ENCODE measurements at places on chromosomes 13 and 19. TPM values are rescaled to one million over a fixed set of nuclear protein-coding genes. Genes with fewer than 3 reads are reported as not detected.

DNA sequence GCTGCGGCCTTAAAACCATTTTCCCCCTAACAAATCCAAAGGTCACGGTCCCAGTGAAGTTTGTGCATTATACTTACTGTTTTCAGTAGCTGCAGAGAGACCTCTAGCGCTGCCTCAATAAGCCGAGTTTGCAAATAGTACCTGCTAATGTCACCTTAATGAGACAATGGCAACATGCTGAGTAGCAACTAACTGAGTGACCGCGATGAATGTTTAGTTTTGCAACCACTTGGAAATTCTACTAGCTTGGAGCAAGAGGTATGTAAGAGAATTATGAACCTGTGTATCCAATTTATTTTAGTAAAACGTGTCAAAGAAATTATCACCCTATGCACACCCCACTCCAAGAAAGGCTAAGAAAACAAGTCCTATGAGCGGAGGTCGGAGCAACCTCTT lies 1.2 kb downstream of the KPNA3 start:
- no peak for DNase-seq

- DNase-seq: no peak
Measured at GRCh38 chr13:35858665-35859064, 272.5 kb downstream of the DCLK1 start.

- no peak for DNase-seq
Measured at GRCh38 chr19:10115392-10116084, 4.0 kb downstream of the P2RY11 start.

GRCh38 chr13:74576420-74576819 lies 442.2 kb upstream of the KLF12 start:
- no peak for DNase-seq

- DNase-seq: no peak
Measured at GRCh38 chr19:5179256-5179655, 161.4 kb downstream of the PTPRS start.

GRCh38 chr19:29881386-29881785 lies 60.7 kb upstream of the URI1 start:
- DNase-seq: no peak

- no peak for DNase-seq
Measured at GRCh38 chr19:35090506-35091214, 25.0 kb upstream of the FXYD3 start.

DNA sequence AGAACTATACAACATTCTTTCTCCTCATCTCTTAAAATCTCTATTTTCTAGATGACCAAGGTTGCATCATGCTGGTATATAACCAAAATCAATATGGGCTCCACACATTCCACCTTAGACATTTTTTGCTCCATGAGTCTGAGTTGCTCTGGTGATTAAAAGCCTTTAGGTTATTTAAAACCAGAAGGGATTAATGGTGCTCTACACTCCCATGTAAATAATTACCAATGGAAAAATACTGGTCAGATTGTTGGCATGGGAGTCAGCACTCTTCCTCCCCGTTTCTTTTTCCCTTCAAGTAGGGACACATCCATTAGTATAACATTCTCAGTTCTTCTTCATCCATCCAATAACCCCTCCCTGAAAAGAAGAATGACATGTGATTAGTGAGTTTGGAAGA lies 747.7 kb downstream of the PCDH17 start:
- DNase-seq: no peak

DNA sequence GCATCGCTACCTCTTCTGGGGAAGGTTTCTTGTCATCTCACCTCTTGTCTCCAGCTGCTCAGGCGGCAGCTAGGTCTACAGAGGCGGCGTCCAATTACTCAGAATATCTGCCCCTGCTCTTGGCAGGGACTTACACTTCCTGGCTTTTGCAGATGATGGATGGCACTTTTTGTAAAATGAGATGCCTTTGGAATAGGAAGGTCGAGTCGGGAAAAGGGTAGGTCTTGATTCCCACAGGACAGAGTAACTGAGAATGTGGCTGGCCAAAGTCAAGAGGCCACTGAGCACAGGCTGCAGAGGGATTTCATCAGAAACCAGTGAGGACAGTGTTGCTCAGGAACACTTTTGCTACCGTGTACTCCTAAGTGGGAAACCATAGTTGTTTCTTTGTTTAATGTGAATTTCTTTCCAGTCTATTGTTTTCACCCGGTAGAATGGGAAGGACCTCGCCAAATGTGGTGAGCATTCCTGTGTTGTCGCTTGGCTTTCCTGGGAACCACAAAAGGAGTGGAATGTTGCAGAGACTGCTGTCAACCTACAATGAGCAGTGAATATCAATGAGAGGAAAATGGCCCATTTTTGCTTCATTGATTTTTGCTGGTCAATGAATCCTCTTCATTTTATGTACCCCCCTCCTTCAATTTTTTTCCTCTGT lies 383.7 kb downstream of the HS6ST3 start:
- DNase-seq: no peak

DNA sequence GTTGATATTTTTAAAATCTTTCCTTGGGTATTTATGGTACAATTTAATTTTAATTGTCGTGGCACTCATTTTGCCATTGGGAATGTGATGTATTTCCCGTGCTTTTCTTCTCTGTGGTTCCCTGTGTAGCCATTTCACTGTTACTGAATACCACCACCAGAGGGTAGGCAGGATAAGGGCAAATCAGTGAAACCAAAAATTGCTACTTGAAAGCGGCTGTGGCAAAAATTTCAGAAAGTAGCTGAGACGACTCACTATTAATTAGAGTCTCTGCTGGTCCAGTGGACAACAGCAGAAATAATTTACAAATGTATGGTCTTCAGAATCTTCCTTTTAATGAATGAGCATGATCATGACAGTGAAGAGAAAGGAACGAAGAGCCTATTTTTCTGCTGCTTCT lies 34.4 kb upstream of the MIR17HG start:
- no peak for DNase-seq

DNA sequence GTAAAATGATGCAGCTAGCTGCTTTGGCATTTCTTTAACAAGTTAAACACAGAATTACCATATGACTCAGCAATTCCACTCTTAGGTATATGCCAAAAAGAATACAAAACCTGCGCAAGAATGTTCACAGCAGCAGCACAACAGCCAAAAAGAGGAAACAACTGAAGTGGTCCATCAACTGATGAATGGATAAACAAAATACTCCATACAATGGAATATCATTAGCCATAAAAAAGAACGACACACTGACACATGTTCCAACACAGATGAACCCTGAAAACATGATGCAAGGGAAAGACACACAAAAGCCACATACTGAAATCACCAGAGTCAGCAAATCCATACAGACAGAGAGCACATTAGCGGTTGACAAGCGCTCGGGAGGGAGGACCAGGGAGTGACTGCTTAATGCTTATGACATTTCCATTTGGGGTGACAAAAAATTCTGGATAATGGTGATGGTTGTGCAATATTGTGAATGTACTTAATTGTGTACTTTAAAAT lies 3.0 kb downstream of the PCID2 start:
- no peak for DNase-seq

DNA sequence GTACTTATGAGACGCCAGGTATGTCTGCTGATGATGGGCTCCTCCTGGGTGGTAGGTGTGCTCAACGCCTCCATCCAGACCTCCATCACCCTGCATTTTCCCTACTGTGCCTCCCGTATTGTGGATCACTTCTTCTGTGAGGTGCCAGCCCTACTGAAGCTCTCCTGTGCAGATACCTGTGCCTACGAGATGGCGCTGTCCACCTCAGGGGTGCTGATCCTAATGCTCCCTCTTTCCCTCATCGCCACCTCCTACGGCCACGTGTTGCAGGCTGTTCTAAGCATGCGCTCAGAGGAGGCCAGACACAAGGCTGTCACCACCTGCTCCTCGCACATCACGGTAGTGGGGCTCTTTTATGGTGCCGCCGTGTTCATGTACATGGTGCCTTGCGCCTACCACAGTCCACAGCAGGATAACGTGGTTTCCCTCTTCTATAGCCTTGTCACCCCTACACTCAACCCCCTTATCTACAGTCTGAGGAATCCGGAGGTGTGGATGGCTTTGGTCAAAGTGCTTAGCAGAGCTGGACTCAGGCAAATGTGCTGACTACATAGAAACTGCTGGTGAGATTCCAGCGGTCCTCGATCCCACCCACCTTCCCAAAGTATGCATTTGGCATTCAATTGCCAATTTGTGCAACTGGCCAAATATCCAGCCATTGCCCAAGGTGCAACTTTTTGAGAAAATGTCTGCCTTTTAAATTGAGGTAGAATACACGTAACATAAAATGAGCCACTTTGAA lies 10.2 kb downstream of the OR2Z1 start:
- no peak for DNase-seq

- no peak for DNase-seq
Measured at GRCh38 chr13:45333251-45333976, 7.6 kb downstream of the TPT1 start.

DNA sequence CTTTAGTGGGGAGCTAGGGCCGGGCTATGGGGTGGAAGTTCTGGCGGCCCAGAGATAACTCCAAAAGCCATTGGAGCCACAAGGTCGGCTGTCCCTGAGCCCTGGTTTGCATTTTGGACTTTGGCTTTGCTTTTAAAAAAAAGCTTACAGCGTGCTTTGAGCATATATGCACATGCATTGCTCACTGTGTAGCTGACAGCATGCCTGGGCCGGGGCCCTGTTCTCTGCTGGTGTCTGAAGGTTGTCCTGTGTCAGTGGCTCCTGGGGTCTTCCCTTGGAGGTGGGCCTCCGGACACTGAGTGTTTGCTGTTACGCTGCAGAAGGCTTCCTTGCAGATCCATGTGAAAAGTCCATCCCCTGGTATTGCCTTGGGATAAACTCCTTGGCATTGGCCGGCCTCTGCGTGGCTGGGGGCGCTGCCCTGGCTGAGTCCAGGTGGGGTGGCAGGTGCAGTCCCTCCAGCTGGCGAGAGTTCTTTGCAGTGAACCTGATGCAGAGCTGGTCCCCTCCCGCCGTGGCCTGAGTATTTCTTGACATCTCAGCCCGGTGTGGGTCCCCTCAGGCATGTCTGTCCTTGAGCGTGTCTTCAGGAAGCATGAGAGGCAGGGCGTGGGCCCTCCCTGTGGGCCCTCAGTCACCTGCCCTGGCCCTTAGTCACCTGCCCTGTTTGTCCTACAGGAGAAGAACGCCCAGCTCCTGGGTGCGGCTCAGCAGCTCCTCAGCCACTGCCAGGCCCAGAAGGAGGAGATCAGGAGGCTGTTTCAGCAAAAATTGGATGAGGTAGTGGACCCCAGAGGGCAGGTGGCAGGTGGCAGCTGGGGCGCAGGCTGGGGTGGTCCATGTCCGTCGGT lies 23.0 kb downstream of the PLEKHJ1 start:
- no peak for DNase-seq

DNA sequence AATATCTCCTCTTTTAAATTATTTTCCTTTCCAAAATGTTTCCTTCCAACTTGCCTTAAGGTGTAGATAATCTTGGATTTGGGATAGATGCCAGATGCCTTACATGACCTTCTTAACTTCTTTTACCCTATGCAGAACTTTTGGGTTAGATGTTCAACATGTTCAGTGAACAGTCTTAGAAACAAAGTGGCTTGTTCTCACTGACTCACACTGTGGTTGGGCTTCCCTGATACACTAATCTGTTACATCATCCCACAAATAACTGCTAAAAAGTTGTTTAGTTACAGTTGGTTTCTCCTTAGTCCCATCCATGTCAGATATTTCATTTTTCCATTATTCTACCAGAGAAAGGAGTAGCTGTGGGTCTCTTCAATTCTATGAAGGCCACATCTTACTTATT lies 2638.2 kb downstream of the PCDH9 start:
- no peak for DNase-seq

GRCh38 chr13:76245211-76245610 lies 609.1 kb downstream of the LMO7 start:
- DNase-seq: no peak

- no peak for DNase-seq
Measured at GRCh38 chr13:41384749-41385503, 72.4 kb upstream of the RGCC start.

- DNase-seq: no peak
Measured at GRCh38 chr19:19562665-19563347, 24.7 kb downstream of the CILP2 start.

DNA sequence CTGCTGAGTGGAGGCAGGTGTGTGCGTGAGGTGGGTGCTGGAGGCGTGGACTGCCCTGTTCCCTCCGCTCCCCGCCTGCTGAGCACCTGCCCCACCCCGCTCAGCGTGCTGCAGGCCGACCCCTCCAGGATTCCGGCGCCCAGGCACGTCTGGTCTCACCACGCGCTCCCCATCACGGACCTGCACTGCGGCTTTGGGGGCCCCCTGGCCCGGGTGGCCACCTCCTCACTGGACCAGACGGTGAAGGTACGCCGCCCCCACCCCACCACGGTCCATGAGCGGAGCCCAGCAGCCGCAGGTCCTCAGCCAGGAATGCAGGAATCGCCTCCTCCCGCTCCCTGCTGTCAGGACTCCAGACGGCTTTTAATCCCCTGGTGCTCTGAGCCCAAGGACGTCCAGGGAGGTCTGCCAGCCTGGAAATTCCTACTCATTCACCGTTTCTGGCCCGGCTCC lies 6.0 kb downstream of the WDR18 start:
- no peak for DNase-seq

DNA sequence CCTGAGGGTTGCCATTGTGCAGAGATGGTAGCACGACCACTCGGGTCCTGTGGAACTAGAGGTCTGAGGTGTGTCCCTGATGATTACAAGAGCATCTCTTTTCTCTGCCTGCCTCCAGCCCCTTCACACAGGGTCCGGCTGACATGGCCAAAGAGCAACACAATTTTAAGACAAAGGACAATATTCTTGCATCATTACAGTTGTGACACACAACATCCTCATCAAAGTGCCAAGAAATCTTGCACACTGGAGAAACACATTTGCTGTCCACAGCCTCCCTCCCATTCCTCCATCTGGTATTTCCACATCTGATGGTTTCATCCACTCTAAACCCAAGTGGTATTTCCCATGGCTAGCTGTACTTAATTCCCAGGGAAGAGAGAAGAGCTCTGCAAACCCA lies 12.8 kb downstream of the COL4A1 start:
- no peak for DNase-seq

- no peak for DNase-seq
Measured at GRCh38 chr19:40688309-40688708, 2.1 kb downstream of the NUMBL start.

GRCh38 chr13:30354493-30355383 lies 47.4 kb upstream of the KATNAL1 start:
- DNase-seq: no peak

DNA sequence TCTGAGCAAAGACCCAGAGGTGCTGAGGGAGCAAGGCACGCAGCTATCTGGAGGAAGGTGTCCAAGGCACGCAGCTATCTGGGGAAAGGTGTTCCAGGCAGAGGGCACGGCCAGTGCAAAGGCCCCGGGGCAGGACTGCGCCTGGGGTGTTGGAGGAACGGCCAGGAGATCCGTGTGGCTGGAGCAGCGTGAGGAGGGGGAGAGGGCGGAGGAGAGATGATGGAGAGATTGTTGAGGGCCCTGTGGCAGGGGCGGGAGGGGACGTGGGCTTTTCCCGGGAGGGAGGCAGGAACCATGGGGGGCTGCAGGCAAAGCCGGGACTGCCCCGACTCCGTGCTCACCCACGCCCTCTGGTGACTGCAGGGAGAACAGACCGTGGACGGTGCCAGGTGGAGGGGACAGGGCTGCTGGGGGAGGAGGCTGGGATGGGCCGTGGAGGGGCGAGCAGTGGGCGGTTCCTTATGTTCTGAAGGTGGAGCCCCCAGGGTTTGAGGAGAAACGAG lies 13.3 kb upstream of the MISP start:
- no peak for DNase-seq

The CYP2F1 gene
- not detected for total RNA-seq

The RAB3D gene
- total RNA-seq: 90.4 TPM

The IRGC gene
- not detected for total RNA-seq

The RXFP2 gene
- not detected for total RNA-seq

The UBE2L5 gene
- total RNA-seq: 0.19 TPM

The LNX2 gene
- 12.2 TPM for total RNA-seq

The CLDND2 gene
- not detected for total RNA-seq

The ATXN8OS gene
- not detected for total RNA-seq

The GAMT gene
- 2.4 TPM for total RNA-seq

All from esophagus squamous epithelium (tissue), 5 donors.